ENCODE measurements at places on chromosomes 5 and 9. TPM values are rescaled to one million over a fixed set of nuclear protein-coding genes. Genes with fewer than 3 reads are reported as not detected.

Gene TUSC1
- 0.14 TPM for total RNA-seq

Gene SLC12A7
- total RNA-seq = 47.9 TPM

GRCh38 chr5:54761213-54761701, 224.1 kb downstream of the ESM1 start:
- H3K36me3 ChIP-seq = no peaks in the 10 kb centered on the region
- no peak overlapping the region for H3K27ac ChIP-seq
- no peak for DNase-seq

- no peaks in the 10 kb centered on the region for H3K4me1 ChIP-seq
- H3K36me3 ChIP-seq = no peaks in the 10 kb centered on the region
- no peak overlapping the region for H3K4me3 ChIP-seq
- H3K27me3 ChIP-seq = no peaks in the 10 kb centered on the region
- H3K27ac ChIP-seq = no peak overlapping the region
These were observed 39.3 kb upstream of the ANKRD33B start for GRCh38 chr5:10524376-10525123.

DNA sequence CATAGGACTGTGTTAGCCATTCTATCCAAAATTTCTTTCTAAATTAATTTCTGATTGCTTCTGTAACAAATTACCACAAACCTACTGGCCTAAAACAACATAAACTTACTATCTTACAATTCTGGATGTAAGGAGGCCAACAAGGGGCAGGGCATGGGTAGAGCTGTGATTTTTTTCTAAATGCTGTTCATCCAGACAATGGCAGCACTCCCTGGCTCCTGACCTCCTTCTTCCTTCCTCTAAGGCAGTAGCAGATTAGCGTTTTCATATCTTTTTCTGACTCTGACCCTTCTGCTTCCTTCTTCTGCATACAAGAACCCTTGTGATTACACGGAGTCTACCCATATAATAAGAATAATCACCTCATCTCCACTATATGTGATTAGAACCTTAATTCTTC, 1005.8 kb downstream of the CDH12 start:
- H3K27me3 ChIP-seq = no peaks in the 10 kb centered on the region
- no peaks in the 10 kb centered on the region for H3K4me1 ChIP-seq
- no peak overlapping the region for H3K4me3 ChIP-seq
- DNase-seq = no peak

GRCh38 chr9:122126331-122127261, 33.0 kb downstream of the NDUFA8 start:
- DNase-seq = no peak
- no peak overlapping the region for H3K27ac ChIP-seq
- peak overlapping the region; percentile 24 for H3K4me3 ChIP-seq
- H3K27me3 ChIP-seq = peaks cover 18% of the 10 kb centered on the region
- no peaks in the 10 kb centered on the region for H3K36me3 ChIP-seq

DNA sequence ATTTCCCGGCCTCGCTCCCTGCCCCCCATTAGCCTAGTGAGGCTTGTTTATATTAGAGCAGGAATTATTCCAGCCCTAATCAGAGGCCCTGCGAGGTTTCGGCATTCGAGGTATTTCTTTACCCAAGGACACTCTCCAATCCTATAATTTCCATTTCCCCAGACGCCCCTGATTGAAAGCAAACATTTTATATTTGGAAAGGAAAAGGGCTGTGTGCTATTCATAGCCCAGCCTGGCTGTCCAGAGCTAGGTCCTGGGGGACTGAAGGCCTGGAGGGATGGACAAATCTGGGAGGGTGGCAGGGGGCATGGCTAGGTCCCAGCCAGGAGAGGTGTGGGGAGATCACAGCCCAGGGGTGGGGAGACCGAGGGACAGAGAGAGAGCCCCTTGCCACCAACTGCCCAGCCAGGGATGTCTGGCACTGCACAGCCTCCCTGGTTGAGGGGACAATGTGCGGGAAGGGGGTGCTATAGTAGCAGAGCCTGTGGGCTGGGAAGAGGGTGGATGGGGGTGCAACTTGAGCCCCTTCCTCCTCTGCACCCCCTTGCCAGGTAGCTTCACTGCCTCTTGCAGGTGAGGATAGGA, 125.1 kb downstream of the BARX1 start:
- DNase-seq = no peak
- H3K36me3 ChIP-seq = no peaks in the 10 kb centered on the region
- no peak overlapping the region for H3K4me3 ChIP-seq
- no peak overlapping the region for H3K27ac ChIP-seq
- H3K4me1 ChIP-seq = peaks cover 14% of the 10 kb centered on the region
- H3K27me3 ChIP-seq = peaks cover 42% of the 10 kb centered on the region

- H3K4me3 ChIP-seq = no peak overlapping the region
- no peak for DNase-seq
- peaks cover 16% of the 10 kb centered on the region for H3K4me1 ChIP-seq
- no peaks in the 10 kb centered on the region for H3K27me3 ChIP-seq
- peaks cover 61% of the 10 kb centered on the region for H3K36me3 ChIP-seq
- H3K27ac ChIP-seq = no peak overlapping the region
These were observed 131.2 kb downstream of the RGS3 start for GRCh38 chr9:113594484-113595299.

DNA sequence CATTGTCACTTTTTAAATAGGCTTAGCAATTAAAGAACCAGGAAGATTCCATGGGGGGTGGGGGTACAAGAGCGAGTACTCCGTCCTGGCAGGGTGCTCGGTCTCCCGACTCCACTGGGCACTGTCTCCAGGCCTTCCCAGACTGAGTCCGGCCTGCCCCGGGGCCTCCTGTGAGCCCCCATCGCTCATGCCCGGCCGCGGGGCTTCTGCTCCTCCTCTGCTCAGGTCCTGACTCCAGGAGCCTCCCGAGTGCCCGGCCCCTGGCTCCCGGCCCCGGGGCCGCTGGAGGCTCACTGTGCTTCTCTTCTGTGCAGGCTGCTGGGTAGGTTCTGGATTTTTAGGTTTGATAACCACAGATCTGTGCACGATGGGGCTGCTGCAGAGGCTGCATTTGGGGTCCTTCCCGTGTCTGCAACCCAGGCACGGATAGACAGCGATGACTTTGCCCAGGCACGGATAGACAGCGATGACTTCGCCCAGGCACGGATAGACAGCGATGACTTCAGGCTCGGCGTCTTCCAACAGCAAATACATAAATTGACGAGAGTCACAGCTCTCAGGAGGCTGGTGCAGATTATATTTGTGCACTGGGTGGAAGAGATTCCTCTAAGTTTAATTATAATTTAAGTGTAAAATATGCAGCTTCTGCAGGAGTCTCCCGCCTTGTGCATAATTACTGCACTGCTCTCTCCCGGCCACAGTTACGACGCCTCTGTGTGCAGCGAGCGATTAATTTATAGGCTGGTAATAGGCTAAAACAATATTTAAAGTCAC, 74.8 kb upstream of the RXRA start:
- H3K27ac ChIP-seq = no peak overlapping the region
- no peak for DNase-seq
- no peaks in the 10 kb centered on the region for H3K27me3 ChIP-seq
- no peaks in the 10 kb centered on the region for H3K4me1 ChIP-seq
- H3K4me3 ChIP-seq = no peak overlapping the region

DNA sequence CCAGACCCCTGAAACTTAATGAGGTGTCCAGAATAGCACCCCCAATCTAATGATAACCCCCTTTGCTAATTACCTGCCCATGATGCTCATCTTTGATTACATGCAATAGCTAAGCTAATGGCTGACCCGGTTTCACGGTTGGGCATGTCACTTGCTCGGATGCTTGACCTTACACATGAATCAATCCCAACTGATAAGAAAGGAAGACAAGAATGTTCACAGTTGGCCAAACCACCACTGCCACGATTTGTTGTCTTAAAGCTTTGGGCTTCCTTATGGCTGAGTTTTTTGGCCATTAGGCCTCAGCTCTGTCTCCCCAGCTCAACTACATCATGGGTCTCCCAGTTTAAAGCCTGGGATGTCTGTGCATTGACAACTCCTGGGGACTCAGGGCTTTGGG, 53.1 kb upstream of the TGFBR1 start:
- no peak for DNase-seq
- H3K36me3 ChIP-seq = no peaks in the 10 kb centered on the region
- peaks cover 49% of the 10 kb centered on the region for H3K4me1 ChIP-seq
- H3K27ac ChIP-seq = no peak overlapping the region

DNA sequence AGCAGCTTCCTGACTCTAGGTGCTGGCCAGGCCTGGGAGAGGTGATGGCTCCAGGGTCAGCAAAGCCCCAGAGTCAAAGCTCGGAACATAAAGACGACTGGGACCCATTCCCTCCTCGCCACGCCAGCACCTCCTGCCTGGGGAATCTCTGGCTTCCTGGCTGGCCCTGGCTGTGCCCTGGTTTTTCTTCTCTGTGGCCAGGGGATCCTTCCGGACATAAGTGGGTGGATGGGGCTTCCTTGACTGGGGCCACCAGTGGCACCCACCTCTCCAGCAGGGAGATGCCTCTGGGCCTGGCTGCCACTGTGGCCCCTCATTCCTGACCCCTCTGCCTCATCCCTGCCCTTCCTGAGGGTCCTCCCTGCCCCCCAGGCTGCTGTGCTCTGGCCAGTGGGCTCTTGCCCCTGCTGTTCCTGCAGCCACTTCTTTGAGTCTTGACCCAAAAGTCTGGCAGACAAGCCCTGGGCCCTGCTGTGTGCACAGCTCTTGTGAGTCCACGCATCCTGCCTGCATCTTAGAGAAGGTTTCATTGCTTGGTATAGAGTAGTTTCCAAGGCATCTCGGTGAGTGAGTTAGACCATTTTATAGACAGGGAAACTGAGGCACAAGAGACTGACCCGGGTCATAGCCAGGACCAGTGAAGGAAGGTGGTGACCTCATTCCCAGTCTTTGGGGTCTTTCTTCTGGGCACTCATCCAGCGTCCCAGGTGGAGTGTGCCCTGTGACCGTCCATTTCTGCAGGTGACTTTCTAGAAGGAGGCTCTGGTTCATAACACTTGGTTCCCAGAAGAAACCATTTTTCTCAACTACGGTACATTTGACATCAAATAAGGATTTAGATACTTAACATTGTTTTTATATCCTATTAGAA, 17.3 kb upstream of the LPCAT1 start:
- H3K36me3 ChIP-seq = no peaks in the 10 kb centered on the region
- no peak for DNase-seq
- H3K4me1 ChIP-seq = peaks cover 10% of the 10 kb centered on the region
- H3K27ac ChIP-seq = no peak overlapping the region
